Stimulated activated CD4-positive, alpha-beta T cell treated with anti-CD3 and anti-CD28 coated beads, Interleukin-4, amount 100 ng/mL, for 48 hours (primary cell): ENCODE measurements at places on chromosomes 12 and 14.

- no peak for DNase-seq
These were observed 352.2 kb upstream of the FBXO33 start for GRCh38 chr14:39784461-39784860.

- DNase-seq, result no peak
These were observed 42.4 kb downstream of the DUSP16 start for GRCh38 chr12:12520273-12520672.

GRCh38 chr14:68976160-68977067 is 2.7 kb downstream of the ACTN1 start:
- no peak for DNase-seq

DNA sequence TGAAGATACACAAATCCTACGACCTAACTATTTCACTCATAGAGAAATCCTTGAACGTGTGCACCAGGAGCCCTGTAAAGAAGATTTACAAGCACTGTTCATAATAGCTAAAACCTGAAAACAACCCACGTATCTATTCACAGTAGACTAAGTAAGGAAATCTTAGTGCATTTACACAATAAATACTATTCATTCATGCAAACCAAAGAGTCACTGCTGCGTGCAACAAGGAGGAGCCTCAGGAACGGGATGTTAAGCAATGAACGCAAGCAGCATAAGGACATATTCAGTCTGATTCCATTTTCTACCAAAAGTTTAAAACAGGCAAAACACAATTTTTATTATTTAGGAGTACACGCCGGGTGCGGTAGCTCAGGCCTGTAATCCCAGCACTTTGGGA is 176.6 kb downstream of the TTC7B start:
- DNase-seq, result no peak

- no peak for DNase-seq
These were observed 59.6 kb upstream of the ACTN1 start for GRCh38 chr14:69038455-69039287.
